ENCODE measurements at places on chromosomes 7 and 10.
A peak's percentile ranks its signal among the peaks of the same experiment; 100 is the strongest.

- DNase-seq: no peak
Observed at GRCh38 chr10:35268791-35269257, 67.5 kb upstream of the CCNY start.

DNA sequence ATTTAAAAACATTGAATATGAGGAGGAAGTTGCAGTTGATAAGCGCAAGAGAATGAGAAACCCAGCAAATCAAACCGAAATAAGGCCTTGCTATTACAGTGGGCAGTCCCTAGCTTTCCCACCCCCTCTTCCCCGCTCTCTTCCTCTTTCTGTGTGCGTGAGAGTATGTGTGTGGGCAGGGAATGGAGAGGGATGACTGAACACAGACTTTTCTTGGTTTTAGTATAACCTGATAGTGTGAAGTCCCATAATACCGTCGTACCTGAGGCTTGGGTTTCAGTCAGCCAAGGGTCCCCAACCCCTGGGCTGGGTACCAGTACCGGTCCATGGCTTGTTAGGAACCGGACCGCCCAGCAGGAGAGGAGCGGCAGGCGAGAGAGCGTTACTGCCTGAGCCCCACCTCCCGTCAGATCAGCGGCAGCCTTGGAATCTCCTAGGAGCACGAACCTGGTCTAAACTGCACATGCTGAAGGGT, 255.3 kb downstream of the CELF2 start:
- DNase-seq: no peak

DNA sequence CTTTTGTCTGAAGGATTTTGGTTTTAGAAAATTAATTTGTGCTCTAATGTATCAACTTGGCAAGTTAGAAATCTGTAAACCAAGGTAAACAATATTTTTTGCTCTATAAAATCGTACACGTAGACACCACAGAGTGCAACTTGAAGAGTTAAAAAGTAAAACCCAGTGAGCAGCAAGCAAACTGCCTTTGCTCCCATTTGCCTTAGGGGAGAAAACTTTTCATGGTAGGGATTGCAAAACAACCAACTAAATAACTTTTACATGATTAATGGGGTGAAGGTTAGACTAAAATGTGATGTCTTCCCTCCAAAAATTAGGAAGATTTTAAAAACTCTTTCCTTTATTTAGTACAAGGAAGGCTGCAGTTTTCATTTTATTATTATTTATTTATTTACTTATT, 224.2 kb upstream of the LYZL1 start:
- no peak for DNase-seq

GRCh38 chr7:6656413-6656812, 19.3 kb downstream of the ZNF316 start:
- DNase-seq: no peak

GRCh38 chr7:111987115-111987826, 218.9 kb downstream of the DOCK4 start:
- no peak for DNase-seq

DNA sequence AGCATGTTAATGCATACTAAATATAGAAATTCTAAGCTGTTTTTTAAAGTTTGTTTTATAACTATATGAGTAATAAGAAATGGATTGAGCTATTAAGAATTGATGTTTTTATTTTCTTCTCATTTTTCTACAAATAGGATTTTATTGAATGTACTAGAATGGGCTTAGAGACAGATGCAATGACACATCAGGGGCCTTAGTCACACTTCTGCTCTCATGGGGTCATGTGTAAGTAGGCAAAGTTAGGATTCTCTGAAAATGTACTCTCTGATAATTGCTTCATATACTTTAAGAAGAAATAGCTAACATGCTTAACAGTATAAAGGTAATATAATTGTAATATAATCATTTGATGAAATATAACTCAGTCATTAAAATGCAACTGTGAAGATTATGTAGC, 154.6 kb downstream of the ZNF438 start:
- DNase-seq: no peak

DNA sequence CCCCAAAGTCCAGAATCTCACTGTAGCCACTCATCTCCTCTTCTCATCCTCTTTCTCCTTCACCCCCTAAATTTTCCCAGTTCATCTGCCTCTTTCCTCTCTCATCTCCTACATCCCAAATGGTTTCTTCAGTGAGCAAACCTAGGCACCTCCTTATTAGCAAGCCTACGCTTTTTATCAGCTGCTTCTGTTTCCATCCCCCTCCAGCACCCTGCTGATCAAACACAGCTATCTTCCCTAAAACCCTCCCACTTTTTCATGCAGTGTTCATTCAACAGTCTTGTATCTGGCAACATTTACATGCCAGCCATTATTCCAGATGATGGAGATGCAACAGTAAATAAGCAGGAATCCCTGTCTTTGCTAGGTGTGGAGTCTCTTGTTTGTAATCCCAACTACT, 3.3 kb upstream of the ABRAXAS2 start:
- no peak for DNase-seq

DNA sequence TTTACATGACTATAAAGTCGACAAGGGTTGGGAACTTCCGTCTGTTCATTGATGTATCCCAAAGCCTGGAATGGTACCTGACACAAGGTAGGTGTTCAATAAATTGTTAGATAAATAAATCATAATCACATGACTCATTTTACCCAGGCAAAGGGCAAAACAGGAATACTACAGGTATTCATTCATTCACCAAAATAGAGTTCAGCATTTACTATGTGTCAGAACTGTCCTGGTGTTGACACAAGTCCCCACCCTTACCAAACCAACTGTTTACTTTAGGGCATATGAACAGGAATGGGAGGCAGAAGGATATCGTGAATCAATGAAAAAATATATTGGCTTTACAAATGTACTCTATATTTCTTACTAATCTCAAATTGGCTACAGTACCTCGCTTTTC, 666 bp upstream of the YAE1 start:
- no peak for DNase-seq

- no peak for DNase-seq
Observed at GRCh38 chr7:150947761-150948651, 30.1 kb downstream of the KCNH2 start.

- no peak for DNase-seq
Observed at GRCh38 chr7:83985821-83986220, 208.8 kb downstream of the SEMA3A start.

- no peak for DNase-seq
Observed at GRCh38 chr7:13797545-13797944, 191.9 kb downstream of the ETV1 start.

DNA sequence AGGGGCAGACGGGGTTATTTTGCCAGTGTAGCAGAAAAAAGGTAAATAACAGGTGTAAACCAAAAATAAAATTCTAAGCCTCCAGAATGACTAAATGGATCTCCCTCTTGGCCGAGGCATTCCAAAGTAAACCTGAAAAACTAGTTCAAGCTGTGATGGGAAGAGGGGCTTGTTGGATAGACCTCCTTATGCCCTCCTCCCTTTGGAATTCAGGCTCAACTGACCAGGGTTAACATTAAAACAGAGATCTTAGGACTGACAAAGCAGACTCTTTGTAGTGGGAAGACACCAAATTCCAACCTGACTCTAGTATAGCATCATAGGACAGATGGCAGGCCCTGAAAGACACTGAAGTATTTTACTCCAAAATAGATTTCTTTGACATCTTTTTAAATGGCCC, 113.8 kb upstream of the ITGB1 start:
- no peak for DNase-seq

- DNase-seq: no peak
Observed at GRCh38 chr10:117461766-117462423, 80.7 kb upstream of the EMX2 start.

- DNase-seq: no peak
Observed at GRCh38 chr10:62261666-62262065, 7.0 kb downstream of the RTKN2 start.

GRCh38 chr10:103939522-103939921, 21.5 kb upstream of the STN1 start:
- no peak for DNase-seq

GRCh38 chr7:149109969-149110368, 16.2 kb downstream of the ZNF425 start:
- DNase-seq: no peak

GRCh38 chr7:135147899-135148721, at the start of gene TMEM140:
Gene TMEM140, plus strand, starts transcription at chr7:135148072. Its CDS starts 16,370 bp downstream, at chr7:135164442.
- peak; percentile 50 for DNase-seq

- DNase-seq: no peak
Observed at GRCh38 chr10:46314071-46314470, 27.3 kb downstream of the ANTXRL start.

GRCh38 chr10:131825150-131825848, 75.5 kb upstream of the PPP2R2D start:
- no peak for DNase-seq

- DNase-seq: no peak
Observed at GRCh38 chr7:41796331-41796730, 93.4 kb upstream of the INHBA start.

DNA sequence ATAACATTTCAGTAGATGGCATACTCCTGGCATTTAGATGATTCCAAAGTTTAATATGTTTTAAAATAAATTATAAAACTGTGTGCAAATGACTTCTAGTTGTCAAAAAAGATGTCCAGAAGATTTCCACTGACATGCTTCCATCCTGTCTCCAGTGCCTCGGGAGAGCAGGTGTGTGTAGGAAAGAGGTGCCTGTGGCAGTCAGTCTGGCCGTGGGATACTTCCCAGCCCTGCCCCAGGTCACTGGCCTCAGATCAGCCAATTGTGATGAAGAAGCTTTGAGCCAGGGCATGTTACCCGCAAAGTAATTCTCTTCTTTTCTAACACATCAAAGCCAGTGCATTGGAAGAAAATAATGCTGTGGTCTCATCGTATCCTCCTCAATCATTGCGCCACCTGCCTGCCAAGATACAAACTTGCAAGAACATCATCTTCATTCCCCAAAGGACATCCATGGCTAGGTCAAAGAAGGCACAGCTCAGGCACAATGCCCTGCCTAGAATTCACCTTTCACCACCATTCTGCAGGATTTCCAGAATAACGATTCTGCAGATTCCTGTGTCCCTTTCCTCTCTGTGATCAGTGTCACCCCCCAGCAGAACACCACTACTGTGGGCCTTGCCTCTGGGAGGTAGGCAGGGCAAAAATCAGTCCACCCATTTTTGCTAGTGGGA, 6.3 kb upstream of the KCNMA1 start:
- no peak for DNase-seq

DNA sequence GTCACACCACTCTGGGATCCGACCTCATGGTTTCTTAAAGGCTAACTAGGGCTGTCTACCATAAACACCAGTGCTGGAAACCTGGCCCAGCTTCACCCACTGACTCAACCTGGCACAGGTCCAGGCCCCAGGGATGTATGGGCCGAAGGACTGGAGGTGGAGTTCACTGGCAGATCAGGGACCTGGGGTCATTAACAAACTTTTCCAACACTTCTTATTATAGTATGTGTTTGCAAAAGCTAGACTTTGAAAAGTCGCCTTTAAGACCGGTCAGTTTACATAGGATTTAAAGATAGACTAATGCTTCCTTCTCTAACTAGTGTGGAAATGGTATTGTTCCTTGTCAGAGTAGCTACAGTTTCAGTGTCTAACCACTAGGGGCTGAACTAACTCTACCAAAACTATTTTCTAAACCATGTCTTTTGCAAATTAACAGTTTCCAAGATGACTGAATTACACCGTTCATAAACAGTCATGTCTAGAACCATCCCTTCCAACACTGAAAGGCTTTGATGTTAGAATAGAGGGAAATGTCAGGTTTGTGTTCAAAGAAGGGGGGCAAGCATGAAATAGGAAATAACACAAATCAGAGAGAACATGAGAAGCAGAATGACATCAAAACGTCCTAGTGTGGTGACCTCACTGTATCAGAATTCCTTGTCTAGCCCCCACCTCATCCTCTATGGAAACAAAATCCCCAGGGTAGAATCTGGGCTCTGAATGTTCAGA, 29.7 kb downstream of the STN1 start:
- DNase-seq: no peak

- no peak for DNase-seq
Observed at GRCh38 chr7:134720091-134720935, 59.1 kb upstream of the CALD1 start.

DNA sequence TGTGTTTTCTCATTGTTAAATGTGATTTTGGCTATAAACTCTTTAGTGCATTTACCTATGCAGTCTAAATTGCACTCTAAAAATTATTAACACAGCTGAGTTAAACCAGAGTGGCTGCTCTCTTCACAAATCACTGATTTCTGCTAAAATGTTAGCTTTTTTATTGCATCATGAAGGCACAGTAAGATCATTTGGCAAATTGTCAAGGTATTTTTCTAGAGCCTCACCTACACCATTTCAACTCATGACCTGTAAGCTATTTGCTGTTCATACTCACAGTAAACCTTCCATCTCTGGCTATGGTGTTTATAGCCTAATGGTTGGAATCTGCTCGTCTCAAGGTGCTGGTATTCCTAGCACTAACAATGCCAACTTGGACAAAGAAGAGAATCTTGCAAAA, 25.7 kb downstream of the NDUFB2 start:
- DNase-seq: no peak

DNA sequence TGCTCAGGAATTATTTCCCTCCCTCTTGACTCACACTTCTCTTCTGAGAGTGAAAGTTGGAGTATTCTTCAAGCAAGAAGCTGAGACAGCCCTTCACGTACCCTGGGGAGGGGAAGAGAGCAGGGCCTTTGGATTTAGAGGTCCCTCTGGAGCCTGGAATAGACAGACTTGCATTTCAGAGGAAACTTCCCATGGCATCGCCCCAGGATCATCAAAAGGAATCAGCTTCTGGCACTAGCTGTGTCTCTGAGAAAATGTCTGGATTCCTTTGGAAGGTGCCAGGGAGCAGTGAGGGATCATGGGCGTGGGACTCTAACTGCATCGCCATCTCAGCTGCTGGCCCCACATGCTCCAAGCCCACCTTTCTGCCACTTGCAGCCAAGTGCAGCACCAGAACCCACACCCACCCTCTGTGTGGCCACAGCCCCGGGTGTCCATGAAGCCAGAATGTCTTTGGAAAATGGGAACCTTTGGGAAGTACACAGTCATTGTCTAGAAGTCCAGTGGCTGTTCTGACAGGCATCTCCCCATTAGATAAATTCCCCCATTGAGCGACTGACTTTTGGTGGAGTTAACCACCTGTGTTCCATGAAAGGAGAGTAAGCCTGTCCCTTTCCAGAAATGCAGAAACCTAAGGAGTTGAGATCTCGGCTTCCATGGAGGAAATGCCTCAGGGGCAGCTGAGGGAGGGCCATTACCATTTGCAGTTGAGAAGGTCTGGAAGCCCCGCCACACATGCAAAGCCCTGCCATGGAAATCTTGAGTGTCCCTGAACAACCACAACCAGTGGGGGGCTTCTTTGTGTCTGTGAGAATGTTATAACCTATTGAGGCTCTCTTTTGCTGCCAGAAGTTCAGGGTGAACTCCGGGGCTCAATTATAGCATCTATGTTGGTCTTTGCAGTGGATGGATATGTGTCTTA, 57.8 kb upstream of the GDF10 start:
- DNase-seq: no peak

- no peak for DNase-seq
Observed at GRCh38 chr10:132626761-132627665, 89.4 kb downstream of the INPP5A start.

- DNase-seq: no peak
Observed at GRCh38 chr7:96995406-96996110, 9.8 kb upstream of the DLX6 start.

GRCh38 chr10:42783181-42783549, 570 bp downstream of the BMS1 start:
- no peak for DNase-seq

- no peak for DNase-seq
Observed at GRCh38 chr10:8319704-8320103, 265.2 kb downstream of the GATA3 start.

GRCh38 chr7:20651960-20652544, 36.6 kb downstream of the ABCB5 start:
- DNase-seq: no peak

- no peak for DNase-seq
Observed at GRCh38 chr7:49783446-49783845, 10.0 kb downstream of the VWC2 start.

- no peak for DNase-seq
Observed at GRCh38 chr7:2814946-2815874, 28.9 kb downstream of the GNA12 start.

Measured in activated CD4-positive, CD25-positive, alpha-beta regulatory T cell treated with anti-CD3 and anti-CD28 coated beads, Interleukin-2, amount 50 U/mL, for 16 hours (primary cell).